CMK (cell line): ENCODE measurements at places on chromosomes 3 and 15.

DNA sequence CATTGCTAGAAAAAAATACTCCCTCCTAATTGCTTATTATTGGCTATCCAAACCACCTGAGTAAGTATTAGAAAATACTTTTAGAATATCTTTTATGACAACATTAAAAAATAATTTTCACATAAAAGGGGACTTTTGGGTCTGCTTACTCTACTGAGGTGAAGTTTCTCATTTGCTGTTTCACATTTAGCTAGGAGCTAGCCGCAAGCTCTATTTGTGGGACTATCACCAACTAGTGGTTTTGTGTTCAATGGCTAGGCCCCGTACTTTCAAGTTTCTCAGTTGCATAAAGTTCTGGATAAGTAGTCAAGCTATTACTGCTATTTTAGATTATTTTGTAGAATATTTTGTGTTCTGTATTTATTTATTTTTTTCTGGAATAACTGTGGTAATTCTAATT is 244.2 kb upstream of the SLITRK3 start:
- DNase-seq = no peak

- no peak for DNase-seq
These were observed 642.3 kb upstream of the CFAP20DC start for GRCh38 chr3:59692117-59692516.

DNA sequence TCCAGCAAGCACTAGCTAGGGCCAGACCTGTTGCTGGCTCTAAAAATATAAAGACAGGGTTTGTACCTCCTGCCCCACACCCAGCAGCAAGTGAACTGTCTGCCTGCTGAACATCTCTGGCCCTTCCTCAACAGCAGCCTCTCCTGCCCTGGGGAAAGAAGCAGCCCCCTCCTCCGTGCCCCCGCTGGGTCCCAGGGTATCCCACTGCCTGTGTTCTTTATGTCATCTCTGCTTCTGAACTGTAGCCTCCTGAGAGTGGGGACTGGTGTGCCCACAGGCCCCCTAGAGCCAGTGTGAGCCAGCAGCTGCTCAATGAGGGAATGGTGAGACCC is 54.5 kb downstream of the ACAD9 start:
- DNase-seq = no peak

DNA sequence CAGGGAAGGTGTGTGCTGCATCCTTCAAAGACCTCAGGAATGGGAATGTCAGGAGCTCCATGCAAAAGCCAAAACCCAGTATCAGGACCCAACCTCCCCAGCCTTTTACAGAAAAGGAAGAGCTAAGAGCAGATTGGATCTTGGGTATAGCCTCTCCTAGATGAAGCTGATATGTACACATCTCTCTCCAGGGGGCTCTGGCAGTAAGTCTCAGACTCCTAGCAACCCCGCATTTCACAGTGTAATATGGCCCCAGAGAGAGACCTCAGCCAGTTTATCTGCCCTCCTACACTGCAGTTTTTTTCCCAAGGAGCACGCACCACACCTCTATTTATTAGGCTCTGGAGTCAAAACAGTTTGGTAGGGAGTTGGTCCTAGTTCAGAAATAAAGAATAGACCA is 88.2 kb downstream of the RBPMS2 start:
- no peak for DNase-seq

DNA sequence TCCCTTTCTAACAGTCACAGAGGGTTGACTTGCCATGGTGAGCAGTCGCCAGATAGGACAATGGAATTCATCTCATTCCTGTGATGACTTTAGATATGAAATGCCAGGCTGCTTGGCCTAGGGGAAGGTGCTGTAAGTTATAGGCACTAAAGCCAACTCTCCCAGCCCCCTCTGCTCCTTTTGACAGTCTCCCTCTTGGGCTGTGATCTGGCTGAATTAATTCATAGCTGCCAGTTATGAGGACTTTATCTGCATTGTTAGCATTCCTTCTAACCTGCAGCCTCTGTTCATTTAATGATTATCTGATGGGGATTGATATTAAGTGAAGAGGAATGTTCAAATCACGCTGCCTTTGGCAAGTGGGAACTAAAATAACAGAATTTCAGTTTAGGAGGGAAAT is 427.1 kb upstream of the RASGRP1 start:
- no peak for DNase-seq

- peak; percentile 64 for DNase-seq
These were observed 4.9 kb upstream of the SLC6A6 start for GRCh38 chr3:14397531-14397930.
